ENCODE measurements at places on chromosomes 4 and X.

- no peak for DNase-seq
Observed at GRCh38 chrX:69028761-69029120, 136.5 kb downstream of the PJA1 start.

- DNase-seq = no peak
Observed at GRCh38 chrX:132435222-132435621, 53.6 kb downstream of the MBNL3 start.

GRCh38 chr4:132660181-132660580 is 488.9 kb upstream of the PCDH10 start:
- DNase-seq = no peak

GRCh38 chr4:38373375-38373774 is 290.6 kb upstream of the KLF3 start:
- DNase-seq = no peak

- no peak for DNase-seq
Observed at GRCh38 chr4:183383606-183384005, 60.8 kb upstream of the CDKN2AIP start.

DNA sequence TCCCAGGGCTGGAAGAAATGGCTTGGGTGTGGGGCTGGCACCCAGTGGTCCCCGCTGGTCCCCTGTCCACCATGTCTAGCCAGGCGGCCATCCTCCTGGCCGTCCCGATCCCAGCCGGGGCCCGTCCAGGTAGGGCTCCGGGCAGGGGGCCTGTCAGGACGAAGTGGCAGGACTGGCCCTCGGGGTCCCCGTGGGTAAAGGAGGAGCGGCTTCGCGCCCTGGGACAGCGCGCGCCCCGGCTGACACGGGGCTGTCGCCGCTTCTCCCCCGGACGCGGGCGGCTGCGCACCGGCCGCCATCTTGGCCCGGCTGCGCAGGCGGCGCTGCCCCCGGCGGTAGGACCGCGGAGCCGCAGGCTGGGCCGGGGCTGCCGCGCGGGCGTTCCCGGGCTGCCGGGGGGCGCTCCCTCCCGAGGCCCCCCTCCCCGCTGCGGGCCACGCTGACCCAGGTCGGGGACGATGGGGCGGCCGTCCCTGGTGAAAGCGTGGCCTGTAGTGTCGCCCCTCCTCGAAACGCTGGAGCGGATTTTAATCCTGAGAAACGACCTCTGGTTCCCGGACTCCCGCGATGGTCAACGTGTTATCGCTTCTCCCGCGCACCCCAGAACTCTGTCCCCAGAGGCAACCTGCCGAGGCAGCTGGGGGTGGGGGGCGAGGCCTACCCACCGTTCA is 60.4 kb upstream of the BCOR start:
- peak; percentile 68 for DNase-seq

DNA sequence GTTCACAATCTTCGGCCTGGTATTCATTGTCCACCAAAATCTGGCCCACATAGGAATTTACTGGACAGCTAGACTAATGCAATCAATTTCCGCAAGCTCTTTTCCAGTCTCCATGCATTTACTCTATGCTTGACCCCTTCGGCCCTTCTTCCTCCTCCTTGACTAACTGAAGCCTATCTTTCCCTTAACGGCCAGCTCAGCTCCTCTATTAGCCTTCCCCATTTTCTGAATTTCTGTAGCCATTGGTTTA is 1.2 kb upstream of the PHKA2 start:
- DNase-seq = no peak

- no peak for DNase-seq
Observed at GRCh38 chrX:68912113-68912512, 83.3 kb downstream of the EFNB1 start.

DNA sequence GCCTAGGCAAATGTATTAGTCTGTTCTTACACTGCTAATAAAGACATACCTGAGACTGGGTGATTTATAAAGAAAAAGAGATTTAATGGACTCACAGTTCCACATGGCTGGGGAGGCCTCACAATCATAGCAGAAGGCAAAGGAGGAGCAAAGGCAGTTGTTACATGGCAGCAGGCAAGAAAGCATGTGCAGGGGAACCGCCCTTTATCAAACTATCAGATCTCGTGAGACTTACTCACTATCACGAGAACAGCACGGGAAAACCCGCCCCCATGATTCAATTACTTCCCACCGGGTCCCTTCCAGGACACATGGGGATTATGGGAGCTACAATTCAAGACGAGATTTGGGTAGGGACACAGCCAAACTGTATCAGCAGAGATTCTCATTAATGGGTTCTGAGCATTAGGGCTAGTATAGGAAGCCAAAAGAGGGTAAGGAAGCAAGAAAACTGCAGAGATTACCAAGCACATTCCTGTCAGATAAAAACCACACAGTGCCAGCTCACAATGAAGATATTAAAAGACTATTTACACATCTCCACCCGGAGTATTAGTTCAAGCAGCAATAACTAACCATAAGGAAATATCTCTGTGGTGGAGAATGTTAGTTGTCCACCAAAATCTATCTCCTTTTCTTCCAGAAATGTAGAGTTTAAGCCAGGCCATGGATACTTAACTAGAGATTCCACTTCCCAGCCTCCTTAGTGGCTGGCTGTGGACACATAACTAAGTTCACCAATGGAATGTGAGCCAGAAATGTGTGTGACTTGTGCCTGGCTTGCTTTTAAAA is 61.2 kb upstream of the HOPX start:
- DNase-seq = no peak

DNA sequence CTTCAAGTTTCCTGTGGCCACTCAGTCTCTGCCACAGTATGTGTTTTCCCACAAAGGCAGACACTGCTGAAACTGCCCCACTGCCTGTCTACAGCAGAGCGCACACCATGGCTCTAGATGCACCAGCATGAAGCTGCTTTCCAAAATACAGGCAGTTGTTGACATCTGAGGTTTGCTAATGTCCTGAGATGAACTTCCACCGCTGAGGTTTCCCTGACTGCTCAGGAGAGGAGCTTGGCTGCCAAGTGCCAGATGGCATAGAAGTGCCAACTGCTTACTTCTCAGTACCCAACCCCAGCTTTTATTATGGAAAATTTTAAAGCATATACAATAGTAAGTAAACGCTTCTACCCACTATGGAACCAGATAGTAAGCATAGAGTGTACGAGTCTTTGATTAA is 61.0 kb upstream of the EXOC1L start:
- no peak for DNase-seq

GRCh38 chrX:111168314-111168713 is 72.3 kb downstream of the PAK3 start:
- no peak for DNase-seq

DNA sequence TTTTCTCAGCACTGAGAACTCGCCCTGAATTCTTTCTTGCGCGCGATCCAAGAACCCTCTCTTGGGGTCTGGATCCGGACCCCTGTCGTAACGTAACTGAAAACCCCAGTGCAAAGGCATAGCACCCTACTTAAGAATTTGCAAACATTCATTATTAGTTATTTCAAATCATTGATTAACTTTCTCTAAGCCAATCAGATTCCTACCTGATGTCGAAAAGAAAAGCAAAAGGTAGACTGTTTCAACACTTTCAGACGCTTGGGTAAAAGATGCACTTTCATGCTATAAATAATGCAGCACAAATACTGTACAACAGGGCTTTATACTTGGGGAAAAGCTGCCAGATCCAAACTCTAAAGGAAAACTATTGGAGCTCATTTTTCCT is 817 bp upstream of the WDR19 start:
- no peak for DNase-seq

GRCh38 chr4:184262901-184263300 is 45.2 kb upstream of the ENPP6 start:
- DNase-seq = no peak

DNA sequence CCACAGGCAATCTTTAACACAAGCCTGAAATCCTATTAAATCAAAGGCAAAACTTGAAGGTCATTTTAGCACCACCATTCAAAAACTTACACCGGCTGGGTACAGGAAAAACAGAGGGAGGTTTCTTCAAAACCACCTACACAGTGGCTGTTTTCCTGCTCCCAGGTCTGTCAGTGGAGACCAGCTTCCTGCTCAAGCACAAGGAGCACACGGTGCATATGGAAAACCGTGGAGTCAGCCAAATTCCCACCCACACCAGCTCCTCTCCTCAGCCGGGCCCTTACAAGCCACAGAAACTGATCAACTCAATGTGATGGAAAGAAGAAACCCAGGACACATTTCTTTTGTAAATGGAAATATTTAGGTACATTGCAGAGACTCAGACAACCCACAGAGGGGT is 14.3 kb upstream of the FAM241A start:
- DNase-seq = no peak

DNA sequence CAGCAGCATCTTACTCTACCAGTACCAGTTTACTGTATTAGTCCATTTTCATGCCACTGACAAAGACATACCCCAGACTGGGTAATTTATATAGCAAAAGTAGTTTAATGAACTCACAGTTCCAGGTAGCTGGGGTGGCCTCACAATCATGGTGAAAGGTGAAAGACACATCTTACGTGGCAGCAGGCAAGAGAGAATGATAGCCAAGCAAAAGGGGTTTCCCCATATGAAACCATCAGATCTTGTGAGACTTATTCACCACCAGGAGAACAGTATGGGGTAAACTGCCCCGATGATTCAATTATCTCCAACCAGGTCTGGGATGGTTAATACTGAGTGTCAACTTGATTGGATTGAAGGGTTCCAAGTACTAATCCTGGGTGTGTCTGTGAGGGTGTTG is 69.3 kb downstream of the YIPF6 start:
- DNase-seq = no peak

DNA sequence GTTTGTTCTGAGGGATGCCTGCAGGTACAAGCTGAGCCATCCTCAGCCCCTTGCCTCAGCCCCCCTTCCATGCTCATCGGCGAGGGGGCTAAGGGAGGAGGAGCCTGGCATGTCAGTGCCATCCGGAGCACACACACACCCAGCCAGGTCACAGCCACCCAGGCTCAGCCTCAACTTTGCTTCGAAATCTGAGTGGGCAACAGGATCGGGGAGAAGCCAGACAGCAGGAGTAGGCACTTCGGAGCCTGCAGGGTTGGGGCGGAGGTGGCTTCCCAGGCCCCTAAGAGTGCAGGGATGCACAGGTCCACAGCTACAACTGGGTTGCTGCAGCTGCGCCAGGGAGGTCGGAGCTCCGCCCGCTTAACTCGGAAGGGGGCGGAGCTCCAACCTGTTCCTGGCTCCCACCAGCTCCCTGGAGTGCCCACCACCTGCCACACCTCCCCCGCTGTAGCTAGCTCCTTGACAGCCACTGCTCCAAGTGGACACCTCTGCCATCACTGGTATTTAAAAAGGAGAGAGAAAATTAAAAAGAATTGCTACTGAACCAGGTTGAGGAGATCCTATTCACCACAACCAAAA is 192.9 kb upstream of the GALNT7 start:
- no peak for DNase-seq

GRCh38 chrX:50952406-50952805 is 41.9 kb downstream of the BMP15 start:
- no peak for DNase-seq

DNA sequence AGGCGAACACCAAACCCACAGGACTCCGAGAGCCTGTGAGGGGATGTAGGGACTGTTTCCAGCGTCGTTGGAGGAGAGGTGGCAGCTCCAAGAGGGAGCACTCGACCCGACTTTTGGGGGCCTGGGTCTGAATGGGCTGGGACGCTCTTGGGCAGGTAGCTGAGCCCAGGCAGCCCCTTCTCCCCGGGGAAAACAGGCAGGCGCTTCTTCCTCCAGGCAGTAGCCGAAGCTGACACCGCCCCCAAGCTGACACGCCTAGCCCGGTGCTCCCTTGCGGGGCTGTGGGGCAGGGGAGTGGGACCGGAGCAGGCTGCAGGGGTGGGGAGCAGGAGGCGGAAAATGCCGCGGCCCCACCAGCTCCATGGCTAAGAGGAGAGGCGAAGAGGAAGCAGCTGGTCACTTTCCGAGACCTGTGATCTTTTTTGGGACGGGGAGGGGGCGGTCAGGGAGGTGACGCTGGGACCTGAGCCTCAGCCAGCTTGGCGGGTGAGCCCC is 4.2 kb downstream of the NKX1-1 start:
- no peak for DNase-seq

GRCh38 chr4:924107-925096 is 7.7 kb downstream of the GAK start:
- no peak for DNase-seq

DNA sequence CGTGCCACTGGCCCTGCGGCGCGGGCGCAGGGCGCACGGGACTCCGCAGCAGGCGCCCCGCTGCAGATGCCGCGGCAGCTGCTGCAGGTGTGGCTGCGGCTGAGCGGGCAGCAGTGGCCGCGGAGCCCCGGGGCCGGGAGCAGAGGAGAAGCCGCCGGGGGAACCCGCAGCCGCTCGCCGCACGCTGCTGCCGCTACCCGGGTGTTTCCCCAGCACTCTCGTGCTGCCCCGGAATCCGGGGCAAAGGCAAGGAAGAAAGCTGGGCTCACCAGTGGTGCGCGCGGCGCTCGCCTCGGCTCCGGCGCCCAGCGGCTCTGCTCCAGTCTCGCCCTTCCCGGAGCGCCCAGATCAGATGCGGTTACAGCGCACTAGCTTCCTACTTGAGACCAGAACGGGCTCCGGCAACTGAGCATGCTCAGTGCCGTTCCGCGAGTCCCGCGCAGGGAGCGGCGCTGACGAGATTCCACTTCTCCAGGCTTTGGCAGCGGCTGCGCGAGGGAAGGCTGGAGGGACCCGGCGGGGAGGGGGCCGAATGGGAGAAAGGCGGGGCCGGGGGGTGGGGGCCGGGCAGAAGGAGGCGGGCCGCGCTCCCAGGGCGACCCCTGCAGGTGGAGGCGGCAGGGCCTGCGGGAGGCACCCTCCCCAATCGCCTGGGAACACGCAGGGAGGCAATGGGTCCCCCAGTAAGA is at the start of gene APBB2:
Gene APBB2, minus strand, starts transcription at position 407 of the 689 bp plus-strand sequence. CDS start 181,288 bp downstream, outside the sequence.
- DNase-seq = peak; percentile 89

- DNase-seq = no peak
Observed at GRCh38 chrX:39773150-39773549, 324.6 kb downstream of the BCOR start.

- DNase-seq = no peak
Observed at GRCh38 chr4:16779028-16779675, 119.3 kb downstream of the LDB2 start.

- peak; percentile 28 for DNase-seq
Observed at GRCh38 chr4:26204249-26204825, 116.5 kb upstream of the RBPJ start.

DNA sequence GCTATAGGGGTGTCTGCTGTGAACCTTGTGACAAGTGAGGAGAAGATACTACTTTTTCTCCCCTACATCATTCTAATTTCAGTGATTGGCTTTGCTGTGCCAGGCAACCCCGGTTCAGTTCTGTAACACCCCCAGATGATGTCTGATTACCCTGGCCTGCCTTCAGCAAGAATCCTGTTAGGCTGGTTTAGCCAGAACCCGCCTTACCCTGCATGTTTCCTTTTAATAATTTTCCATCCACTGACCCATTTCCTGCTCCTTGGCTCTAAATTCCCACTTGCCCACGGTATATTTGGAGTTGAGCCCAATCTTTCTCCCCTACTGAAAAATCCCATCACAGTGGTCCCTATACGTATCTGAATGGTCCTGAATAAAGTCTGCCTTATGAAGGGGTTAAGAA is 46.5 kb upstream of the HPSE start:
- no peak for DNase-seq

GRCh38 chr4:180665994-180666824 is 1577.0 kb upstream of the TENM3 start:
- DNase-seq = peak; percentile 3

- peak; percentile 33 for DNase-seq
Observed at GRCh38 chr4:16225167-16225862, 956 bp downstream of the TAPT1 start.

GRCh38 chrX:71634366-71634765 is 16.1 kb upstream of the CXCR3 start:
- DNase-seq = no peak

GRCh38 chrX:119240356-119240755 is 4.3 kb downstream of the PGRMC1 start:
- no peak for DNase-seq
